Placental epithelial cell (primary cell): ENCODE measurements at places on chromosomes 12 and 14. TPM values are rescaled to one million over a fixed set of nuclear protein-coding genes. Genes with fewer than 3 reads are reported as not detected.

The ATP23 gene
- total RNA-seq = 3.9 and 9.1 TPM in 2 replicates

The MMP19 gene
- total RNA-seq = 4.7 and 4.9 TPM in 2 replicates

The KRT6A gene
- total RNA-seq = 2,135 and 6,405 TPM in 2 replicates

The DHH gene
- total RNA-seq = under 0.01 TPM in 1 of 2 replicates, not detected in the other

The CD163L1 gene
- 0.11 TPM in 1 of 2 replicates, not detected in the other for total RNA-seq

The NAV3 gene
- 1.2 and 8.6 TPM in 2 replicates for total RNA-seq

The CIT gene
- total RNA-seq = 9.9 and 13.7 TPM in 2 replicates

The SLC17A8 gene
- total RNA-seq = not detected in 2 replicates

The PIWIL1 gene
- not detected in 2 replicates for total RNA-seq

The HOXC9 gene
- 0.65 TPM in 1 of 2 replicates, not detected in the other for total RNA-seq

The CCDC177 gene
- total RNA-seq = not detected in 2 replicates

The RPS6KA5 gene
- 0.76 and 3.1 TPM in 2 replicates for total RNA-seq

The PLBD1 gene
- total RNA-seq = 1.8 and 7.1 TPM in 2 replicates
